ENCODE measurements at places on chromosomes 13 and 19. TPM values are rescaled to one million over a fixed set of nuclear protein-coding genes. Genes with fewer than 3 reads are reported as not detected.

Gene SHFL
- total RNA-seq, result 15.3 TPM

Gene DPRX
- not detected for total RNA-seq

Gene ZNF285
- total RNA-seq, result 2.3 TPM

Gene S1PR4
- not detected for total RNA-seq

Gene LIM2
- total RNA-seq, result not detected

Gene FXYD1
- not detected for total RNA-seq

Gene KLK12
- not detected for total RNA-seq

Gene CATSPERD
- not detected for total RNA-seq
